ENCODE measurements at places on chromosomes 1 and 21.

- DNase-seq: no peak
Observed at GRCh38 chr1:109011335-109011734, 30.6 kb downstream of the WDR47 start.

DNA sequence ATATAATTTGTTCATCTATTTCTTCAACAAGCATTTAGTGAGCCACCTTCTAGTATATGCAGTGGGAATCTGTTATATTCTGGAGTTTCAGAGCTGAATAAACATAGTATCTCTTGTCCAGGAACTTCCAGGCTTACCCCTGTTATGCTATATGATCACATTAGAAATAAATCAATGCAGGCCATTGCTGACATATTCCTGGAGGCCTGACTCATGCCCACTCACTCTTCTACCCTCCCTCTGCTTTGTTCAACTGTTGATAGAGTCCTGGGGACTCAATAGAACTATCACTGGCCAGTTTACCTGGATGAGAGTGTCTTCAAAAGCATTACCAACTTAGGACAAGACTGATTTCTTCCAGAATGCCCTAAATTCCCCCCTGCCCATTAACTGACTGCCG, 29.3 kb upstream of the SRSF10 start:
- no peak for DNase-seq

DNA sequence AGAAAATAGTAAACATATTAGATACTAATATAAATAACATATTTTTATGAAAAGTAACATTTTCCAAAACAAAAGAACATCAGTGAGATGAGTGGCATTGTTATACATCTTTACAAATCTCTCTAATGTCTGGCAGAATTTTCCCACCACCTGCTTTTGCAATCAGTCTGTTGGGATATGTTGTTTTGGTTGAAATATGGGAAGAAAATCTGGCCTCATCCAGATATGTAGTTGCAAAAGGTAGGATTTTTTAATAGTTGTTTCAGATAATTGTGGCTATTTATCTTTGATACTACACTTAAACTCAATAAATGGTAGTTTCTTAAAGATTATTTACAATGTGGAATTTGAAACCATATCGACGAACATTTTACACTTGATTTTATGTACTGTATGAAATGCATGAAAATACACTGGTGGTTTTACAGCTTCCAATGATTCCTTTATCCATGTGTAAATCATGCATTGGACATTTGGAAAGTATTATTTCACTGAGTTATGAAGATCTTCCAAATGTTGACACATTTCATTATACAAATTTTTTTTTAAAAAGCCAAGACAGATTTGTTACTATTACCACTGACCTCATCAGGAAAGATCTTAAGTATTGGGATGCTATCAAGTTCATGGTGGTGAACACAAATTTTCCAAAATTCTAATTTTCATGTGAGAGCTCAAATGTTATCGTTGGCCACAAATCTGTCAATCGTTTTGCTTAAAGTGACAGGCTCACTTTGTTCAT, 74.1 kb upstream of the CD34 start:
- no peak for DNase-seq

DNA sequence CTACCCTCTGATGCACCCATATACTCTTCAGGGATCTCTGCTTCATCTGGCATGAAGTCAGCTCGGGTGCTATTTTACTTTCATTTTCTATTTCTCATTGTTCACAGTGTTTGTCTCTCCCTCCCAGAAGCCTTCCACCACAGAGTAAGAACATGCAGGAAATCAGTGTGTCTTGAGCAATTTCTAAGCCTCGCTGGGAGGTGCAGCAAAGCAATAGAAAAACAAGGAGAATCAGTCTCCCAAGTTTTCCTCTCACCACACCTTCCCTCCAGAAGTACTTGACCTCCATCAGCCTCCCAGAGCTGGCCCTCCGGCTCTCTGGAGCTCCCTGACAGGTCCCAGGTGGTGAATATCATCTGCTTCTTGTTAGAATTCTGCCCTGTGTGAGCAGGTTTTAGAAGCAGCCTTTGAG, 594.7 kb upstream of the CAMK1G start:
- DNase-seq: no peak

DNA sequence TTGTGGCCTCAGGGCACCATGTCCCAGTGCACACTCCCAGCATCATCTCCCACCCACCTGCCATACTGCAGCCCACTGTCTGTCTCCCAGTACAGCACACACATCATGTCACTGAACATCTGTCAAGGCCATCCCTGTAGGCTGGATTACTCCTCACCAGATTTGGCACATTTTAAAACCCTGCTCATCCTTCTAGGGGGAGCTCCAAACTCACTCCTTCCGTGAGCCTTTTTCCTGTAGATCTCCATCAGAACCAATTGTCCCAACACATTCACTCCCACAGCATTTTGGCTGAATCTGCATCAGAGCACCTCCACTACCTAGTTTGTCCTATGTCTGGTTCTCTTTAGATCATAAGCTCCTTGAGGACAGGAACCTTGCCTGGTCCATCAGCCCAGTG, 58.6 kb upstream of the GRIK3 start:
- DNase-seq: no peak

- no peak for DNase-seq
Observed at GRCh38 chr1:227191607-227192006, 126.7 kb downstream of the CDC42BPA start.

GRCh38 chr1:31785020-31785946, 21.1 kb upstream of the ADGRB2 start:
- DNase-seq: no peak

DNA sequence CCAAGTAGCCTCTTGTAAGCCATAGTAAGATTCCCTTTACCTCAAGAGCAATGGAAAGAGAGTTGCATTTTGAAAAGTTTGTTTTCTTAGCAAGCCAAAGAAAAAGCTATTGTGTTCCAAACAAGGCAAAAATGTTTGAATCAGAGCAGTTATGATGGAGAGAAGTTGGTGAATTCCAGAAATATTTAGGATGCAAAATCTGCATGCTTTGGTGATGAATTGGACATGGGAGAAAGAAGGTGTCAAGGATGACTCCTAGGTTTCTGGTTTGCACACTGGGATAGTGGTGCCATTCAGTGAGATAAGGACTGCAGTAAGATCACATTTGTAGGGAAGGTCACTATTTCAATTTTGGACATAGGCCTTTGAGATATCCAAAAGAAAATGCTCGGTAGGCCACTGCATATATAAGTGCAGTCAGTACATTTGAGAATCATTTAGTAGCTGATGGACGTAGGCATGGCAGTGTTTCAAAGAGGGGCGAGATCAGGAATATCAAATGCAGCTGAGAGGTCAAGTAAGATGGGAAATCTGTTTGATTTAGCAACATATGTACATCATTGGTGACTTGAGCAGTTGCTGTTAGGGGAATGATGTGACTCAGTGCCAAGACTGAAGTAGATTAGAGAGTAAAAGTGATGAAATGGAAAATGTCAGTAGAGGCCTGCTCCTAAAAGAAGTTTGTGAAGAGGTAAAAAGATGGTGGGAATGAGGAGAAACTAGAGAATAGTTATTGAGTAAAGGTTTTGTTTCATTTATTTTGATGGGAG, 33.9 kb upstream of the GPR25 start:
- DNase-seq: no peak

GRCh38 chr1:187641907-187642306, 813.2 kb downstream of the PLA2G4A start:
- no peak for DNase-seq

- DNase-seq: no peak
Observed at GRCh38 chr1:87795615-87796337, 467.1 kb downstream of the LMO4 start.

DNA sequence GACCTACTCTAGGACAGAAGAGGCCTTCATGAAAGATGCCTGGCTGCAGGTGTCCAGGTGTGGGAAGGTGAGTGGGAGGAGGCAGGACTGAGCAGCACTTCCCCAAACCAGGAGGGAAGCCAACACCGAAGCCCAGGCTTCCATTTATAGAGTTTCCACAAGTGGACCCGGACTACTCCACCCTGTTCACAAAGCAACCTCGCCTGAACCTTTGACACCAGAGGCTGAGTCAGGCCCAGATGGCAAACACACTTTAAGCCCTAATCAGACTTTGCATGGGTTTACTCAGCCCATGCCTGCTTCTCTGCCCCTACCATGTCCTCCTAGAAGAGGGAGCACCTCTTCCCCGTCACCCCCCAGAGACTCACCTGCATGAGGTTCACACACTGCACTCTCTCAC, 14.0 kb downstream of the PRR9 start:
- DNase-seq: no peak

GRCh38 chr21:31235671-31236450, 108.2 kb downstream of the TIAM1 start:
- DNase-seq: no peak

GRCh38 chr1:55684131-55684650, 469.0 kb upstream of the USP24 start:
- DNase-seq: no peak

DNA sequence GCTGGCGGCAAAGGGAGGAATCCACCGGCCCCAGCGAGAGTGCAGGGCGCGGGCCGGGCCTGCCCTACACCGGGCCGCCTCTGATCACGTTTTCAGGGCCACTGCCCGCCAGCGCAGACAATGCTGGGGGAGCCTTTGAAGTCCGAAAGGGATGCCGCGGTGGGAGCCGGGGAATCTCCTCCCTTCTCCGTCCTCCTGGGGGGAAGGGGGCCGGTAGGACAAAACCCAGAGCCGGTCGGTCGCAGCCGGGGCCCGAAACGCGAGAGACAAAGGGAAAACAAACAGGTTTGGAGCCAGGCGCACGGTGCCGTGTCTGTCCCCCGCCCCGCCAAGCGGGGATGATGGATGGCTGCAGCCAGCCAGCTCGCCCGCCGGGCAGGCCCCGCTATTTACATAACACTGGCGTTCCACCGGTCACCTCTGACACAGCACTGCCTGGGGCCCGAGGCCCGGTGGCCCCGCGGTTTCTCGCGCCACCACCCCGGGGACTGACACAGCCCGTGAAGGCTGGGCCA, 92.0 kb downstream of the CASZ1 start:
- DNase-seq: no peak

GRCh38 chr1:39063775-39064174, 37.6 kb downstream of the NDUFS5 start:
- no peak for DNase-seq

DNA sequence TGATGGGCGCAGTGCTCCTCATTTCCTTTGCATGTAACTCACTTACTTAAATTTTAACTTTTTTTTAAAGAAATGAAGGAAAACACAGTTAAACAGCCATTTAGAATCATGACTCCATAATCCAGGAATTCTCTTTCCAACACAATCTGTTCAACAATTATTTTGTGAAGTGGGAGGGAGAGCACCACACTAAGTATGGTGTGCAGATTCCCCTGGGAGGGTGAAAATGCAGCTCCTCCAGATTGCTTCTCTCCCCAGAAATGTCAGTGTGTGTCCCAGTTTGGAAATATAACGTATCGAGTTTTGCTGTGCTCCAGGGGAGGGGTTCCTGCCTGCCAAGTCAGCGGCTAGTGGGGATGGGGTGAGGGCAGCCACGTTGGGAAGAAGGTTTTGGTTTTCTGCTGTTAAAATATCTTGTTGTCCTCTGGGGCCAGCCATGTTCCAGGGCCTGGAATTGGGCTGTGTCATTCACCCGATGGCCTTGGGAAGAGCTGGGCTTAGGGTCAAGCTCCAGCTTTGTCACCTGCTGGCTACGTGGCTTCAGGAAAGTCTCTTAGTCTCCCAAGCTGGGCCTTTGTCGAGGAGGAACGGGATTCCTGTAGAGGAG, 17.3 kb upstream of the DISP3 start:
- DNase-seq: no peak

- no peak for DNase-seq
Observed at GRCh38 chr1:175773571-175773970, 30.2 kb upstream of the TNR start.

DNA sequence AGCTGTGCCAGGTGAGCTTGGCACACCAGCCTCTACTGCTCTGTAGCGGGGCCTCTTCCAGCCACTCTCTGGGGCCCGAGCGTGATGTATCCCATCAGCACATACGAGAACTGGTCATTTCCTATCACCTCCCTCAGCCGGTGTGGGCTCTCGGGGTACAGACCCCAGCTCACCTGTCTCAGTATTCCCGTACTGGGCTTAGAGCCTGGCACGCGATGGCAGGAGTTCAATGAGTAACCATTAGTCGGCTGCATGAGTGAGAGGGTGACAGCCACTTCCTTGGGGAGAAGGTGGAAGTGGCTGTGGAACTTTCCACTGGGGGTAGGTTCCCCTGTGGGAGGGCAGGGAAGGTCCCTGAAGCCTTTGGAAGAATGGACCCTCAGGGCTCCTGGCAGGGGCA, 46.1 kb downstream of the ECE1 start:
- no peak for DNase-seq

GRCh38 chr1:205933671-205934618, 9.3 kb downstream of the SLC26A9 start:
- DNase-seq: no peak

GRCh38 chr1:210417881-210418280, 89.2 kb downstream of the HHAT start:
- DNase-seq: no peak

DNA sequence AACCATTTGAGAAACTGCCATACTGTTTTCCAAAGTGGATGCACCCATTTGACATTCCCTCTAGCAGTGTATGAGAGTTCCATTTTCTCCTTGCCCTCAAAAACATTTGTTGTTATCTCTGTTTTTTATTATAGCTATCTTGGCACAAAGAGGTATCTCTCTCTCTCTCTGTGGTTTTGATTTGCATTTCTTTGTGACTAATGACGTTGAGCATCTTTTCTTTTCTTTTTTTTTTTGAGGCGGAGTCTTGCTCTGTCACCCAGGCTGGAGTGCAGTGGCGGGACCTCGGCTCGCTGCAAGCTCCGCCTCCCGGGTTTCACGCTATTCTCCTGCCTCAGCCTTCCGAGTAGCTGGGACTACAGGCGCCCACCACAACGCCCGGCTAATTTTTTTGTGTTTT, 17.4 kb upstream of the ZMYM6 start:
- no peak for DNase-seq

GRCh38 chr1:83756984-83757717, 241.8 kb downstream of the TTLL7 start:
- no peak for DNase-seq

- DNase-seq: no peak
Observed at GRCh38 chr1:1039145-1039910, 19.4 kb downstream of the AGRN start.

GRCh38 chr1:209873067-209873799, 45.5 kb downstream of the UTP25 start:
- no peak for DNase-seq

GRCh38 chr21:44870748-44871495, 2.6 kb downstream of the PTTG1IP start:
- DNase-seq: peak; percentile 80

- DNase-seq: peak; percentile 69
Observed at GRCh38 chr1:30375156-30375555, 348.2 kb downstream of the MATN1 start.
